NCI-H1092 treated with DMSO at 0.1 percent for 48 hours (cell line): ENCODE measurements at places on chromosomes 1 and 21.

DNA sequence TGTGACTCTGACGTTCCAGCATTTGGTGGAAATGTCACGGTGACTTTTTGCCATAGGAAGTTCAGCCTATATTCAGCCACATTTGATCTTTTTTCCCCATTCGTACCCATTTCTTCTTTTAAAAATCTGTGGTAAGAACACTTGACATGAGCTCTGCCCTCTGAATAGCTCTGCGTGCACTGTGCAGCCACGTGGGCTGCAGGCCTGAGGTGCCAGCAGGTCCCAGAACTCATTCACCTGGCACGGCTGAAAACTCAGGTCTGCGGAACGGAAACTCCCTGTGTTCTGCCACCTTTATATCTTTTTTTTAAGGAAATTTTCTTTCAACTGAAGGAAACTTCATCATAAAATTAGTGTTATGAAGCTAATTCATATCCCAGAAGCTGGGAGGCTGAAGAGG is 28.6 kb downstream of the CEP104 start:
- no peak for DNase-seq

DNA sequence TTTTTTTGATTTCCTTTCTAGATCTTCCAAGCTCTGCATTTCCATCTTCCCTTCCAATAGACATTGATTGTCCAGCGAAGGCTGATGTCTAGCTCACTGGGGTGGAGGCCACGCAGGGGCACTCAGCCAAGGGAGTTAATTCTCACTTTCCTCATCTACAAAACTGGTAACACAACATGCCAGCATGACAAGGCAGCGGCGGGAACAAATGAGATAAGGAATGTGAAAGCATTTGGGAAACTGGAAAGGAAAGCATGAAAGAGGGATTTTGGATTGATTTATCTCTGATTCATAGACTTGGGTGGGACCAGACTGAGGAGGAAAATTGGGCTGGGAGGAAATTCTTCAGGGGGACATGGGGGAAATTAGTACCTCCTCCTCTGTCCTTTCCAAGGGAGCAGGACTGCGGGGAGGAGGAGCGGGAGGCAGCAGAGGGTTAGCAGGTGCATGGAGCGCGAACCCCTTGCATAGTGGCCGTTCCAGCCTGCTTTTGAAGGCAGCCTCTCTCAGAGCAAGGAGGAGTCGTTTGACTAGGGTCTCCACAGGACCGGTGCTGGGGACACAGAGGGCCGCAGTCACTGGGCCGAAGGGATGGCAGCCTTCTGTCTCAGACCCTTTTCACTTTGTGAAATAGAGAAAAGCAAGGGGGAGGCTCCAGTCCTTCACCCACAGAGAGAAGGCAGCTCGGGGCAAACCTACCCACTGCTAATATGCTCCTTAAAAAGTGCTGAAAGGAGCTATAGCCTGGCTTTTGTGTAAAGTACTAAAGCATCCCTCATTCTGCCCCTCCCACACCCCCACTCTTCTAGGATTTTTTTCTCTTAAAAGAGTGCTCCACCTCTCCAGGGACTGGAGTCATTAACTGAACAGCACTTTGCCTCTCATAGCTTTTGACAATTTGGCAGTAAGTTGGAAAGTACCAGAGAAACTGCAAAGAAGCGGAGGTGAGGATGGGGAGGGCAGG is 89.2 kb downstream of the PLXNA2 start:
- DNase-seq: no peak

DNA sequence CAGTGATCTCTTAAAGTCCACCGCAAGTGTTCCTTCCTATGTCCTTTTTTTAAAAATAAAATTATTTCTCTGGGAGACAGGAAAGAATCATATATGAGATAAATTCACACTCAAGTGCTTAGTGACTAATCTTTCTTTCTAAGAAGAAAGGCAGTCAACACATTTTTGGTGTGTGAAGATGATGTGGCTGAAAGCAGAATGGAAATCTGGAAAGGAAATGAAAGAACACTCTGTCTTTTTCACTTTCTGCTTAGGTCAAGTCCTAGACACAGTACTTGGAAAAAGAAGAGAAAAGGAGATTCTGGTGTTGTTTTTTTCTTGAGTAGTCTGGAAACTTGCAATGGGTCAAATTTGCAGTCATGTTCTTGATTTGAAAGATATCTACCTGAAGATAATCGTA is 45.5 kb upstream of the PRRX1 start:
- no peak for DNase-seq

- DNase-seq: peak; percentile 12
These were observed 26.3 kb downstream of the GADD45A start for GRCh38 chr1:67711158-67711854.

- peak; percentile 13 for DNase-seq
These were observed 30.8 kb downstream of the SPAG17 start for GRCh38 chr1:118154220-118154619.

- peak; percentile 51 for DNase-seq
These were observed 17.9 kb upstream of the CENPF start for GRCh38 chr1:214584805-214585766.

DNA sequence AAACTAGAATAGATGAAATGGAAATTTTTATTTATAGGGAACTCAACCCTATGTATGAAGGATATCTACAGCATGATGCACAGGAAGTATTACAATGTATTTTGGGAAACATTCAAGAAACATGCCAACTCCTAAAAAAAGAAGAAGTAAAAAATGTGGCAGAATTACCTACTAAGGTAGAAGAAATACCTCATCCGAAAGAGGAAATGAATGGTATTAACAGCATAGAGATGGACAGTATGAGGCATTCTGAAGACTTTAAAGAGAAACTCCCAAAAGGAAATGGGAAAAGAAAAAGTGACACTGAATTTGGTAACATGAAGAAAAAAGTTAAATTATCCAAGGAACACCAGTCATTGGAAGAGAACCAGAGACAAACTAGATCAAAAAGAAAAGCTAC is 7.9 kb downstream of the USP1 start:
- DNase-seq: no peak

DNA sequence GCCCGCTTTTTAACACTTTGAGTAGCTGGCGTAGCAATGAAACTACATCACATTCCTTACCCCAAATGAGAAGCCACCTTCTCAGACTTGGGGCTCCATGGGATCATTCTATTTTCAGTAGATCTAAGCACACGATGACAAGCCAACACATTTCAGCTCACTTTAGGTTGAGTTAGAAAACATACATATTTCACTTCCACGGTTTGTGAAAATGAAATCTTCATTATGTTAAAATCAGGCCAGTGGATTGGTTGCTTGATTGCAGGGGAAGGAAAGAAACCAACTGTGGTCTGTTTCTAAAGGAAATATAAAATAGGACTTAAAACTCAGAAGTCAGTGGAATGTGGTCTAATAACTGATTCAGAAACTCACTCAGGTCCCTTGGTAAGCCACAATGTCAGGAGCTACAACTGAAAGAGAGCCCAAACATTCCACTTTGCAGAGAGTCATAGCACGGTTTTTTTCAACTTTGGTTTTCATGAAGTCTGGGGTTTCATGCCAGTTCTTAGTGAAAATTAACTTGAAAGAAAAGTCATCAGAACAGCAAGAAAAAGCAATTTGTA is 82.3 kb upstream of the TIAM1 start:
- DNase-seq: no peak
